ENCODE measurements at places on chromosomes 1 and 21.

DNA sequence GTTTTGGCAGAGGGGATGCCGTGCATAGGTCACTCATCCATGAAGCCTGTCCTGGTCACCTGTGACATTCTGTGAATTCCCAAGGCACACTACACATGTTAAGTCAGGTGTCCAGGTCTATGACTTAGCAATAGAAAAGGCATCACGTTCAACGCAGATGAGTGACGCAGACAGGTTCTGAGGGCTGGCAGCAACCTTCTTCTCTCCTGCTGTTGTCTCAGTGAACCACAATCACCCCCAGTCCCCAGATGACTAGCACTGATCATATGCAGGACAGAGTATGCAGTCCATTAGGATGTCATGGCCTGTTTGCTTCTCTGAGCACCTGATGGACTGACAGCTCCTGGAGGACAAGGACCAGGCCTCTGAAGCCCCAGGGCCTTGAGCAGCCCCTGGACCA lies 157.8 kb upstream of the KAZN start:
- DNase-seq: no peak

DNA sequence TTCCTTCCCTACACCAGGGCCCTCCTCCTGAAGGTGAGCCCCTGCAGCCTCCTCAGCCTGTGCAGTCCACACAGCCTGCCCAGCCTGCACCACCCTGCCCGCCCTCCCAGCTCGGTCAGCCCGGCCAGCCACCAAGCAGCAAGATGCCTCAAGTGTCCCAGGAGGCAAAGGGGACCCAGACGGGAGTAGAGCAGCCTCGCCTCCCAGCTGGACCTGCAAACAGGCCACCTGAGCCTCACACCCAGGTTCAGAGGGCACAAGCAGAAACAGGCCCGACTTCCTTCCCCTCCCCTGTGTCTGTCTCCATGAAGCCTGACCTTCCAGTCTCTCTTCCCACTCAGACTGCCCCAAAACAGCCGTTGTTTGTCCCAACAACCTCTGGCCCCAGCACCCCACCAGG lies 38.8 kb downstream of the ZBTB17 start:
- DNase-seq: no peak

- no peak for DNase-seq
Measured at GRCh38 chr1:152566681-152567080, at the start of gene LCE3E. Gene LCE3E, minus strand, starts transcription at chr1:152566780. Its CDS starts 572 bp downstream, at chr1:152566208.

GRCh38 chr1:27548136-27548853 lies 55.6 kb downstream of the AHDC1 start:
- DNase-seq: no peak

- DNase-seq: no peak
Measured at GRCh38 chr1:31412732-31413404, at the start of gene SERINC2. Gene SERINC2, plus strand, starts transcription at chr1:31413213. Its CDS starts 53 bp downstream, at chr1:31413266.

DNA sequence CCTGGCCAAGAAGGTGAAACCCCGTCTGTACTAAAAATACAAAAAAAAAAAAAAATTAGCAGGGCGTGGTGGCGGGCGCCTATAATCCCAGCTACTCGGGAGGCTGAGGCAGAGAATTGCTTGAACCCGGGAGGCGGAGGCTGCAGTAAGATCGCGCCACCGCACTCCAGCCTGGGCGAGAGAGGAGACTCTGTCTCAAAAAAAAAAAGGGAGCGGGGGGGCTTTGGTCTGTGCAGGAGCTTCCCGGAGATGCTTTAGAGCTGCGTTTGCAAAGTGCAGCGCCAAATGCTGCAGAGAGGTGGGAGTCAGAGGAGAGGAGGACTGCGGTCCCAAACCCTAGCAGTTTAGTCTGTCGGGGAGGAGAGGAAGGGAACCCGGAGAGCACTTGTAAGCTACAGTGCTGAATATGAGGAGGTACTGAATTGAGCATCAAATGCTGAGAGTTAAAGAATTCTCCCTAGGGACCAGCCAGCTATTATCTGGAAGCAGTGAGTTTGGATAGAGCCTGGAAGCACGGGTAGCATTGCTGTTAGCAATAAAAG lies 569 bp downstream of the FALEC start:
- DNase-seq: no peak

GRCh38 chr1:101130673-101131072 lies 105.1 kb upstream of the DPH5 start:
- no peak for DNase-seq

GRCh38 chr1:180571060-180571831 lies 12.5 kb downstream of the OVAAL start:
- no peak for DNase-seq

DNA sequence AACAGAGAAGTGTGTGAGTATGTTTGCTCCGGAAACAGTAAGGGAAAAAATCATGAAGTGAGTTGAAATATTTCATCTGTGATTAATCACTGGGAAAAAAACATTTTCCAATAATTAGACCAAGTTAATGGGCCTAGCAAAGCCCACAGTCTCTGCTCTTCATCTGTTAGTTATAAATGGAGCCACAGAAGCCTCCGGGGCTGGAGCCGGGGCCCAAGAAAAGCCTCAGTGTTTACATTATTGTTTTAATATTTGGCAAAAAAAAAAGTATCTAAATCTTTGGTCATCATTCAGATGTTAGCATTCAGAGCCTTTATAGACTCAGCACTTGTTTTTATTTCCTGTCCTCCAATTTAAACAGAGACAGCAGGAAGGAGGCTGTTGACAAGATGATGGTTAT lies 115.0 kb downstream of the UBE2U start:
- no peak for DNase-seq

DNA sequence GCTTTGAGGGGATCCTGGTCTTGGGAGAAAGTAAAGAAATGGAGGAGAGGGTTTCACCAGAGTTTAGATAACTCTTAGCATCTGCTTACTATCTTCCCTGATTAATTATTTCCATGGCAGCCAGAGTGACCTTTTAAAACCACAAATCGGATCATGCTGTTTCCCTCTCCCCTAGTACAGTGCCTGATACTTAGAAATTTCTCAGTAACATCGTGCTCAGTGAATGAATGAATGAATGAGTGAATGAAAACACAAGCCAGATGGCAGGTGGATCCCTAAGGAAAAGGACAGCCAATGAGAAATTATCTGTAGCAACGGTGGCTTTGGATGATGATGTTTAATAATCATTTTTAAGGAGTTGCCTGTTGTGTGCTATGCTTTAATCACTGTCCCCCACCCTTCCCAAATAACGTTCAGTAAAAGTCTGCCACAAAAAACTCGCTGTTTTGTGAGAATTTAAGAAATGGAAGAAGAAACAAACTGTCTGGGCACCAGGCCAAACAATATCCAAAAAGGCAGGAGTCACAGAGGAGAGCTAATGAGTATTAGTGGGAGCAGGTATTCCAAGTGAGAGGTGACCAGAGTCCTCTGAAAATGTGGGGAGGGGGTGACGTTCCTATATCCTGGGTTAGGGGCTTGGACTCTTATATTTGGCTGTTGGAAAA lies 737 bp upstream of the SMAP2 start:
- DNase-seq: peak; percentile 2
